ENCODE measurements at places on chromosomes 1 and 21. TPM values are rescaled to one million over a fixed set of nuclear protein-coding genes. Genes with fewer than 3 reads are reported as not detected.

Gene SPRR2E
- not detected for total RNA-seq

Gene COA6
- total RNA-seq = 44.3 TPM

Gene TNFRSF4
- not detected for total RNA-seq

Gene CD52
- total RNA-seq = 3.4 TPM

- no peak overlapping the region for H3K27ac ChIP-seq
- no peak overlapping the region for H3K4me3 ChIP-seq
- no peaks in the 10 kb centered on the region for H3K36me3 ChIP-seq
- peaks cover 10% of the 10 kb centered on the region for H3K4me1 ChIP-seq
Measured at GRCh38 chr1:236302941-236303340, 21.2 kb upstream of the ERO1B start.

Data from WTC11 (cell line).